ENCODE measurements at places on chromosomes 5 and 9. TPM values are rescaled to one million over a fixed set of nuclear protein-coding genes. Genes with fewer than 3 reads are reported as not detected.

The LRRC14B gene
- total RNA-seq, result not detected

The BNC2 gene
- total RNA-seq, result not detected

The SLC34A1 gene
- total RNA-seq, result 2.1 TPM

The BRINP1 gene
- not detected for total RNA-seq

The SPATA31E1 gene
- not detected for total RNA-seq

The ZNF782 gene
- 4.3 TPM for total RNA-seq

The ABCA1 gene
- total RNA-seq, result not detected

The ZNF462 gene
- not detected for total RNA-seq

The IRGM gene
- 4.1 TPM for total RNA-seq

The CCNJL gene
- total RNA-seq, result not detected

The IER5L gene
- 6.1 TPM for total RNA-seq

The GABRA1 gene
- not detected for total RNA-seq

The LCN2 gene
- total RNA-seq, result not detected

The DROSHA gene
- total RNA-seq, result 74.3 TPM

The KIAA0825 gene
- 2.0 TPM for total RNA-seq

The PCDHA8 gene
- total RNA-seq, result not detected

The WNK2 gene
- not detected for total RNA-seq

The ROR2 gene
- 0.05 TPM for total RNA-seq

The HAVCR2 gene
- 78.7 TPM for total RNA-seq

The HMCN2 gene
- not detected for total RNA-seq
